Activated T-helper 17 cell treated with anti-CD3 and anti-CD28 coated beads, Interleukin-2, amount 50 U/mL, for 72 hours (primary cell): ENCODE measurements at places on chromosomes 2 and 18. TPM values are rescaled to one million over a fixed set of nuclear protein-coding genes. Genes with fewer than 3 reads are reported as not detected.

The ERBB4 gene
- not detected for total RNA-seq

The AKAIN1 gene
- total RNA-seq, result not detected

The PLA2R1 gene
- 0.02 TPM for total RNA-seq

The ATOH8 gene
- total RNA-seq, result not detected

The CTDP1 gene
- total RNA-seq, result 38.8 TPM

The ALK gene
- total RNA-seq, result not detected

The FAM124B gene
- total RNA-seq, result 1.1 TPM

The SPATA3 gene
- total RNA-seq, result 2.5 TPM

The FSHR gene
- total RNA-seq, result not detected

The SELENOI gene
- 21.0 TPM for total RNA-seq

The KCNG2 gene
- not detected for total RNA-seq

The COL4A3 gene
- 0.35 TPM for total RNA-seq

The LIMS4 gene
- total RNA-seq, result 2.9 TPM

The MARCHF4 gene
- not detected for total RNA-seq

The IL1A gene
- total RNA-seq, result 27.1 TPM

The PRADC1 gene
- 10.0 TPM for total RNA-seq

The ARHGAP28 gene
- not detected for total RNA-seq

The TUBA3E gene
- total RNA-seq, result not detected

The REG3G gene
- not detected for total RNA-seq

The MERTK gene
- total RNA-seq, result 0.87 TPM

The C2orf72 gene
- total RNA-seq, result 0.48 TPM

The NBAS gene
- 39.5 TPM for total RNA-seq

The SRD5A2 gene
- total RNA-seq, result not detected

The RBM44 gene
- 2.1 TPM for total RNA-seq

The ITGB6 gene
- total RNA-seq, result not detected

The CLIP4 gene
- total RNA-seq, result 23.3 TPM

The ELOA2 gene
- total RNA-seq, result not detected

The EN1 gene
- not detected for total RNA-seq

The SUPT7L gene
- total RNA-seq, result 27.7 TPM

The CCDC74A gene
- total RNA-seq, result 5.9 TPM

The ALPP gene
- 0.19 TPM for total RNA-seq

The IL1R2 gene
- 97.6 TPM for total RNA-seq

The FABP1 gene
- total RNA-seq, result not detected

The EMILIN2 gene
- 28.8 TPM for total RNA-seq

The RPRM gene
- not detected for total RNA-seq

The CXCR1 gene
- not detected for total RNA-seq

The NEB gene
- total RNA-seq, result 1.3 TPM

The DCDC2C gene
- not detected for total RNA-seq

The EIF2AK3 gene
- 22.0 TPM for total RNA-seq

The TUBB8B gene
- total RNA-seq, result 0.22 TPM

The CPLX4 gene
- not detected for total RNA-seq
